ENCODE measurements at places on chromosomes 6 and 20.
A peak's percentile ranks its signal among the peaks of the same experiment; 100 is the strongest.

DNA sequence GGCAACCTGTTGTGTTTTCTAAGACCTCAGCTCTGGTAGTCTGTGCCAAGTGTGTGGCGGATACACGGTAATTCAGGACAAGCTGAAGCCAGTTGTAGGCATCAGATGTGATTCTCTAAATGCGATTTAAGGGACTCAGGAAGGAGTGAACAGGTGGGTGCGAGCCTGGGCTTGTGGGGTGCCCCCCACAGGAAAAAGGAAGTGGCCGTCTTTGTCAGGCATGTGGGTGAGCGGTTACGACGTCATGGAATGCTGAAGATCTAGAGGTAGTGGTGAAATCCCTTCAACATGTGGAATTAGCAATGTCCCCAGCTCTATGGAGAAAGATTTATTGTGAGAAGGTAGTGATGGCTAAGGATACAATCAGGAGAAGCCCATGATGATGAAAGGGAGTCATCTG, 95.1 kb upstream of the EXOC2 start:
- DNase-seq: no peak

GRCh38 chr20:58639182-58640146, 11.6 kb upstream of the STX16 start:
- no peak for DNase-seq

DNA sequence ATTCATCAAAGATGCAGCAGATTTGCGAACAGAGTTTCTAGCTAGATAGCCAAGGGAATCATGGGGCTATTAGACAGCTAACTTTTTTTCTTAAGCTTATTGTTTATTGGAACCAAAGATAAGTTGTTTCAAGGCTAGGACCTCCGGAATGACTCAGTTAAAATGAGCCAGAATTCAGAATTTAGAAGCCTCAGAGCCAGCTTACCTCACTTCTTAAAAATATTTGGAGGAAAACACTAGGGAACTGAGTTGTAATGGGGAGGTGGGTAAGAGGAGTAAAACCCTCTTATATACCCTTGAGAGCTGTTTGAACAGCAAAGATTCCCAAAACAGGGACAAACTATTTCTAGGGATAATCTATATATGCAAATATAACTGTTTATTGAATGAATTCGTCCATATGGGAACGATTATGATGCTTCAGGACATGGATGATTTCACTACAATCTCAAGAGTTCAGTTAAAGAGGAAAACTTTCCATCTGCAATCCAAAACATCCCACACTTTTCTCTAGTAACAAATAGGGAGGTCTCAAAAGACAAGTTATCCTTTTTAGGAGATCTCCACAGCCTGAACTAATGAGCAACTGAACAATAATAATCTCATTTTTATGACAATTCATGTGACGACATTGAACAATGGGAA, 12.6 kb upstream of the CARMIL1 start:
- DNase-seq: peak; percentile 31

DNA sequence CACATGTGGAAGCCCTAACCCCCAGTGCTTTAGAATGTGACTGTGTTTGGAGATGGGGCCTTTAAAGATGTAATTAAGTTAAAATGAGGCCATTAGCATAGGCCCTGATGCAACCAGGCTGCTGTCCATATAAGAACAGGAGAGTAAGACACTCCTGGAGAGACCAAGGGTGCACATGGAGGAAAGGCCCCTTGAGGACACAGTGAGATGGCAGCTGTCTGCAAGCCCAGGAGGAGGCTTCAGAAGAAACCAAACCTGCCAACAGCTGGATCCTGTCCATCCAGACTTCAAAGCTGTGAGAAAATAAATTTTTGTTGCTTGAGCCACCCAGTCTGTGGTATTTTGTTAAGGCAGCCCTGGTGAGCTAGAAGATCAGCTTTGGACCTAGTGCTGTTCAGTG, 16.8 kb upstream of the SNRPB2 start:
- DNase-seq: no peak

DNA sequence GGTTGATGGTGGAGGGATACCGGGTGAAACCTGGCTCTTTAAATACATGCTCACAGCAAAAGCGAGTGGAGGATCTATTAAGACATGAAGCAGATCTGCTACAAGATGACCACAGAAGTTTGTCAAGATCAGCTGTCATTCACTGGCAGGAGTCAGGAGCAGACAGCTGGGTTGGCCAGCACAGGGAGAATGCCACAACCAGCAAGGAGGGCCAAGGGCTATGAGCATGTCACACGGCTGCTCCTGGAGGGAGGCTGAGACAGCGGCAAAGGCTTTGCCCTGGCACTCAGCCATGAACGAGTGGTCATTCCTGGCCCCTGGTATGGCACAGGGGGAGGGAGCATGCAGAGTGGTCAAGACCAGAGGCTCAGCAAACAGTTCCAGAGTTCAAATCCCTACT, 77.6 kb downstream of the POPDC3 start:
- no peak for DNase-seq

Data from fibroblast of pulmonary artery (primary cell).